GM23338 (cell line): ENCODE measurements at places on chromosomes 1 and 21. TPM values are rescaled to one million over a fixed set of nuclear protein-coding genes. Genes with fewer than 3 reads are reported as not detected.

The NECTIN4 gene
- polyA plus RNA-seq = 0.16 and 0.42 TPM in 2 replicates

The PCSK9 gene
- 77.6 and 78.0 TPM in 2 replicates for polyA plus RNA-seq

The ZNF124 gene
- polyA plus RNA-seq = 18.4 and 23.2 TPM in 2 replicates

The GJA5 gene
- 0.24 and 0.50 TPM in 2 replicates for polyA plus RNA-seq

The PLA2G5 gene
- polyA plus RNA-seq = not detected in 2 replicates

The SHISA4 gene
- 5.4 and 8.0 TPM in 2 replicates for polyA plus RNA-seq

The CRYAA gene
- polyA plus RNA-seq = not detected in 2 replicates

The TMOD4 gene
- polyA plus RNA-seq = not detected in 2 replicates

The GJA9 gene
- polyA plus RNA-seq = 0.21 TPM in 1 of 2 replicates, not detected in the other

The ARHGEF10L gene
- 12.1 and 13.4 TPM in 2 replicates for polyA plus RNA-seq

The RORC gene
- polyA plus RNA-seq = 0.26 and 0.29 TPM in 2 replicates

The LAMC2 gene
- 3.4 and 4.3 TPM in 2 replicates for polyA plus RNA-seq

The ADAM30 gene
- polyA plus RNA-seq = not detected in 2 replicates

The FAM131C gene
- 0.71 and 0.87 TPM in 2 replicates for polyA plus RNA-seq

The NLRP3 gene
- polyA plus RNA-seq = 0.14 TPM in 1 of 2 replicates, not detected in the other

The TSPEAR gene
- polyA plus RNA-seq = 0.45 and 0.92 TPM in 2 replicates

The AMY1B gene
- not detected in 2 replicates for polyA plus RNA-seq

The UBASH3A gene
- not detected in 2 replicates for polyA plus RNA-seq

The HPDL gene
- polyA plus RNA-seq = 36.5 and 39.6 TPM in 2 replicates

The TTLL10 gene
- not detected in 2 replicates for polyA plus RNA-seq

The RGS4 gene
- polyA plus RNA-seq = 0.24 and 0.32 TPM in 2 replicates

The CSMD2 gene
- polyA plus RNA-seq = 4.7 and 5.3 TPM in 2 replicates

The C1QC gene
- polyA plus RNA-seq = not detected in 2 replicates

The PAX7 gene
- polyA plus RNA-seq = not detected in 2 replicates

The ASCL5 gene
- polyA plus RNA-seq = not detected in 2 replicates

The KCNJ15 gene
- not detected in 2 replicates for polyA plus RNA-seq

The LCE1B gene
- polyA plus RNA-seq = not detected in 2 replicates

The TMCO2 gene
- not detected in 2 replicates for polyA plus RNA-seq

The OR10J1 gene
- not detected in 2 replicates for polyA plus RNA-seq

The ATP6V0B gene
- polyA plus RNA-seq = 142 and 149 TPM in 2 replicates

The INPP5B gene
- polyA plus RNA-seq = 5.2 and 6.9 TPM in 2 replicates

The MTOR gene
- polyA plus RNA-seq = 20.7 and 22.8 TPM in 2 replicates

The ZNF683 gene
- not detected in 2 replicates for polyA plus RNA-seq

The PIAS3 gene
- polyA plus RNA-seq = 40.8 and 45.4 TPM in 2 replicates

The PANK4 gene
- polyA plus RNA-seq = 25.4 and 25.8 TPM in 2 replicates

The AZIN2 gene
- 0.28 and 0.37 TPM in 2 replicates for polyA plus RNA-seq
